Cortex of kidney (tissue), 1 donor: ENCODE measurements at places on chromosomes 5 and 9.

DNA sequence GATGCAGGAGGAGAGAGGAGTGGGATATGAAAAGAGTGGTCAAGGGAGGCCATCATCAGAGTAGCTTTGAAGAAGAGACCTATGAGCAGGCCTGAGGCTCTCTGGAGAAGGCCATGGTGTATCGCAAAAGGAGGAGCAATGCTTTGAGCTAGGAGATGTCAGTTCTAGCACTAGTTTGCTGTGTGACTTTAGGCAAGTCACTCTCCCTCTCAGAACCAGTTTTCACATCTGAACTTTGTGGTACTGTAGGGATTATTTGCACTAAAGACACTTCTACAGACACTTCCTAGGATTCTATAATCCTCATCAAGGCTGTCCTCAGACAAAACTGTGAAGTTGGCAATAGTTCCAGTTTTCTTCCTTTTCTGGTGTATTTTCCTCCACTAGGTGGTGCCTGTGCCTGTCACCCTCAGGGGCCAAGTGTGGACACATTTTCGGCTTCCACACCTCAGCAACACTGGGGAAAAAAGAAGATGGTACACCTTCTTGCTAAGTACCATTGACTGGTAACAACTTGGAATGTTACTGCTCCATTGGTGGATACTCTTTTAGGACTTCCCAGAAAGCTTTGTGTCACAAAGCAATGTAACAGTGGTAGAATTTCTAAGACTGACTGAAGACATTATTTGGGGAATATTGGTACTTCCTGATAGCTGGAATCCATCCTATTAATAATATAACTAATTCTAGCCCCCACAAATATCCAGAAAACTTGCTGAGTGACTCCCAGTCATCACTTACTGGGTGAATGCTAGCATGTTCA is 9.9 kb downstream of the PAPPA start:
- DNase-seq: no peak

GRCh38 chr9:76741524-76741923 is 22.7 kb upstream of the PCA3 start:
- no peak for DNase-seq

GRCh38 chr5:151382576-151382975 is 35.2 kb upstream of the SLC36A2 start:
- DNase-seq: no peak

GRCh38 chr5:90182726-90183125 is 226.8 kb downstream of the CETN3 start:
- DNase-seq: no peak

DNA sequence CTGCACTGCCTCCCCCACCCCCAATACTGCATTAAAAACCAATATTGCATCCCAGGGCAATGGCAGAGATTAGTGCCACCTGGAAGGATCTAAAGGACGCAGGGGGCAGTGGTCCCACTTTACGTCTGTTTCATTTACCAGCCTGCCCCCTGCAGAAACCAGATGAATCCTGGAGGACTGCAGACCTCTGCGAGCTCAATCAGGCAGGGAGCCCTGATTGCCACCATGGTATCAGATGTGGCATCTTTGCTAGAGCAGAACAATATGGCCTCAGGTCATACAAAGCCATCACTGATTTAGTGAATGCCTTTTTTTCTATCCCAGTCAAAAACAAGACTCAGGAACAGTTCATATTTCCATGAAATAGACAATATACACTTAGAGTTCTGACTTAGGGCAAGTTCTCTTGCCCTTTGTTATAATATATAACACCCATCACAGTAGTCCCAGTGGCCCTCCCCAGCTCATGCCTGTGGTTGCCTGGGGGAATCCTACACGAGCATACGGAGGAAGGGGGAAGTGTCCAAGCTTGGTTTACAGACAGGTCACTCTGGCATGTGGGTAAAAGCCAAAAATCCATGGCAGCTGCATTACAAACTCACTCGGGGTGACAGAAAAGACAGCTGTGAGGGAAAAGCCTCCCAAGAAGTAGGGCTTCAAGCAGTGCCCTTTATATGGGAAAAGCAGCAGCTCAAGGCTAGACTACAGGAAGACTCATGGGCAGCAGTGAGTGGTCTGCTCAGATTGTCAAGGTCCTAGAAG is 85.1 kb downstream of the MED27 start:
- no peak for DNase-seq

GRCh38 chr5:176481711-176482110 is 33.5 kb downstream of the FAF2 start:
- no peak for DNase-seq

GRCh38 chr5:126334760-126335159 is 88.4 kb upstream of the GRAMD2B start:
- no peak for DNase-seq

GRCh38 chr5:142969624-142970439 is 199.7 kb downstream of the ARHGAP26 start:
- DNase-seq: no peak

GRCh38 chr5:63554191-63554590 is 408.1 kb downstream of the HTR1A start:
- no peak for DNase-seq

DNA sequence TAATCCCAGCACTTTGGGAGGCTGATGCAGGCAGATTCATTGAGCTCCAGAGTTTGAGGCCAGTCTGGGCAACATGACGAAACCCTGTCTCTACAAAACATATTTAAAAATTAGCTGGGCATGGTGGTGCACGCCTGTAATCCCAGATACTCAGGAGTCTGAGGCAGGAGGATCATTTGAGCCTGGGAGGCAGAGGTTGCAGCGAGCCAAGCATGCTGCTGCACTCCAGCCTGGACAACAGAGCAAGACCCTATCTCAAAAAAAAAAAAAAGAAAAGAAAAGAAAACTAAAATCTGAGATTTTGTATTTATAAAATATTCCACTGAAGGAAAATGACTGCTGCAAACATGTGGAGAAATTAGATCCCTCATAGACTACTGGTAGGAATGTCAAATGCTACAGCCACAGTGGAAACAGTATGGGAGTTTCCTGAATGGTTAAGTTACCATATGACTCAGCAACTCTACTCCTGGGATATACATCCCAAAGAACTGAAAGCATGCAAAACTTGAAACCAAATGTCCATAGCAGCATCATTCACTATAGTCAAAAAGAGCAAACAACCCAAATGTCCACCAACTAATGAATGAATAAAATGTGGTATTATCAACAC is 106.1 kb downstream of the UBAP2 start:
- DNase-seq: no peak

- DNase-seq: no peak
Observed at GRCh38 chr9:130286072-130286770, 20.7 kb downstream of the HMCN2 start.

DNA sequence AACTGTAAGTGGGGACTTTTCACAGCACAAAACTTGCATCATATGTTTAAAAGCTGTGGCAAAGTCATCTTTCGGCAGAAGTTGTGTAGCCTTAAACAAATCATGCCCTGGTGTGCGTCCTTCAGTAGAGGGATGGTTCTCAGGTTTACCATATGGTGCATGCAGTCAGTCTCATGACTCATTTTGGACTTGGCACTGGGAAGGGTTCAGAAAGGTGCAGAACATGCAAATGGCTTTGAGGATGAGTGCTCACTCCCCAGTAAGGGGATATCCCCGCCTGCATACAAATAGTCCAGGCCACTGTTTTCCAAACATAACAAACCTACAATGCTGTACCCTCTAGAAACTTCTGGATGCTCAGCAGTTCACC is 260.3 kb downstream of the NDUFS4 start:
- DNase-seq: no peak

DNA sequence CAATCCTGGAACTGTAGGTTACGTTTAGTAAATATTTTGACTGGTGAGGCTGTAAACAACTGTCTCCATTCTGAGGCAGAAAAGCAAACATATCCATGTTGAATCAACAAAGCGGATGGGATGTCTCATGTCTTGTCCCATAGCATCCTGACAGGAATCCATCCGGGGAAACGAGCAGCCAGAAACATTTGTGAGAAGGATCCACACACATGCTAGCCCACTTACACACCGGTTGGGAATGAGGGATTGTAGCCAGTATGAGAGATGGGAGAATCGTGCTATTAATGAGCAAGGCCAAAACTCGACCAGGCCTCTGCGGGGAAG is 117.5 kb downstream of the FSTL4 start:
- no peak for DNase-seq

DNA sequence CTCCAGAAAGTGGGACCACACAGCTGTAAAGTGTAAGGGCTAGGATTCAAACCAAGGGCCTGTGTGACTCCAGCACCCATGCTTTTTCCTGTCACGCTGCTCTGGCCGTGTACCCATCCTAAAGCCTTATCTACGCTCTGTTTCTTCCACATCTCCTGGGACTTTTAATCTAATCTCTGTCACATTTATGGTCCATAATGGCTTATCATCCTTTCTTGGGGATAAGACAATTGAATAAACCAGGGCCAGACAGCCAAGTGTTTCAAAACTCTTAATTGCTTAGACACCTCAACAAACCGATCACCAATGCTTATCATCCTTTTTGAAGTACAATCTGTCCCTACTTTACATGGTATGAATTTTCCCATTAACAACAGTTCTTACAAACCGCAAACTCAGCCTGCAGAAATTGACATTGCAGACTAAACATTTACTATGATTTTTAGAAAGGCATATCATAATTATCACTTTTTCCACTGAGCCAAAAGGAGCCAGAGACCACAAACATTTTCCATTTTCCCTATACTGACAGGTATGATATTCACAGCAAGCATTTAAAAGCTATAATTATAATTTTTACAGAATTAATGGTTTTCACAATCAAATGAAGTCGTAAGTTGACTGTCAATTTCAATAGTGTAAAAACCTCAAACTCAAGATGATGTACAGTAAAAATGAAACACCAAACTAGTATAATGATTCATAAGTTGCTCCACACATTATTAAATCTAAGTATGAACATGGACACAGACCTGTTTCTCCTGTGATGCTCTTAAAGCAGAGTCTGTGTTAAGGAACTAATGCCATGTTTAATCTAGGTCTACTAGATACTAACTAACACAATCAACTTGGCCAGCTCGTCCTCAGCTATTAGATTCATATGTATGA is 99.5 kb downstream of the FBXW11 start:
- DNase-seq: no peak

- DNase-seq: no peak
Observed at GRCh38 chr9:8229226-8229625, 429.6 kb upstream of the DMAC1 start.

DNA sequence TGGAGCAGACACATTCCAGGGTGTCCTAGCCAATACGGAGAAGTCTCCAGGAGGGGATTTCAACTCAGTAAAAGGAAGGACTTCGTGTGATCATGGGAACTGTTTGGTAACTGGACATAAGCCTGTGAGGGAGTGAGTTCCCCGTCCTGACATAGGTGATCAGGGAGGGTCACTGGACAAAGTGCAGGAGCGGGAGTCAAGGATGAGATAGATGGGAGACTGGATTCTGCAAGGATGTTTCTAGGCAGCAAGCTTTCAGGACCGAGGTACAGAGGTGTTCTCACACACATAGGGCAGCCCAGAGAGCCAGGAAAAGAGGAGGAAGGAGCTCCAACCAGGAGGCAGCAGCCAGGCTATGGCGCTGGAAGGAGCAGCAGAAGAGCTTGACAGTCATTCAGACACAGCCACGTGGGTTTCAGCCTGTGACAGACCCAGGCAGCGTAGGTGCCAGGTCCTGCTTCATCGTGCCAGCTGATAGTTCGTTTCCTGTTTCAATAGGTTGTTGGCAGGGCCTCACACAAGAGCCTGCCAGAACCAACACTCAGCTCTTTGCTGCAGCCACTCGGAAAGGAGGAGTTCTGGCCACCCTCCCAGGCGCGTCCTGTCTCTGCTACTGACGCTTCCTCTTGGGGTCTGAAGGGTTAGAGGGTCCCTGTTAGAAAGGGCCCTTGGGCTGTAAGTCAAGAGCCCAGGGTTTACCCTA is 84.1 kb downstream of the AMBP start:
- no peak for DNase-seq

DNA sequence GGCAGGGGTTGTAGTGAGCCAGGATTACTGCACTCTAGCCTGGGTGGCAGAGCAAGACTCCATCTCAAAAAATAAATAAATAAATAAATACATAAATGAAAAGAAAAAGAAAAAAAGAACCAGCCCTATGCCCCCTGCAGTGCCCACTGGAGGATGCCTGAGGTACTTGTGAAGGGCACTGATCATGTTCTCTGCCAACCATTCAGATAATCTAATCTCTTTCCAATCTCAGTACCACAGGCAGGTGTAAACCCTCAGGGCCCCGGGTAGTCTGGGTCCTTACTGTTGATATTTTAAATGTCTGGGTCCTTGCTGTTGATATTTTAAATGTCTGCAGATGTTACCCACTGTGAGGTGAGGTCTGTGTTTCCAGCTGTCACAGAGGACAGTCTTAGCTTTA is 321.8 kb upstream of the ADCY2 start:
- no peak for DNase-seq

DNA sequence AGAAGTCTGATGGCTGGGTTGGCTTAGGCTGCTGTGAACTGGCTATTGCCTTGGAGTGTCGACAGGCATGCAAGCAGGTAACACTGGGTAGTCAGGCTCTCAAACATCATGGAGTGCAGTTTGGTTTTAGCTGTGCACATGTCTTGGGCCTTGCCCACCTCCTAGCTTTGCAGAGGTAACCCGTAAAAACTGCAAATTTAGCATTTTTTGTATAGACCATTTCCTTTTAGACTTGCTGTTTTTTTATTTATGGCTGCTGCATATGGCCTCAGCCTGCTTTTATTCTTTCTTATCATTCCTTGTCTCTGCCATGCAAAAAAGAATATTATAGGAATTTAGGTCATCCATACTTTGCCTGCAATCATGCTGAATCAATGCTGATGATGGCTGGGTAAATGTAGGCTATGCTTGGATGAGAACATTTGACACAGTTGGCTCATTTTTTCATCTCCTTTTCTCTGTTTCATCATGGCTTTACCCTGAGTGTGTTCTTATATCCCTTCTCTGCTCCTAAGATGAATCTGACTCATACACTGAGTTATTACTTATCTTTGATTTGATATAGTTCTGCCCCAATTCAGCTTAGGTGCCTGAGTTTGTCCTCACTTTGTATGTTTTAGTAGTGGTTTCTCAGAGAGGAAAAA is 27.2 kb downstream of the RECK start:
- DNase-seq: no peak

- no peak for DNase-seq
Observed at GRCh38 chr9:27625751-27626150, 52.5 kb upstream of the C9orf72 start.

- DNase-seq: no peak
Observed at GRCh38 chr9:87722393-87723088, 3.4 kb upstream of the CTSL start.

DNA sequence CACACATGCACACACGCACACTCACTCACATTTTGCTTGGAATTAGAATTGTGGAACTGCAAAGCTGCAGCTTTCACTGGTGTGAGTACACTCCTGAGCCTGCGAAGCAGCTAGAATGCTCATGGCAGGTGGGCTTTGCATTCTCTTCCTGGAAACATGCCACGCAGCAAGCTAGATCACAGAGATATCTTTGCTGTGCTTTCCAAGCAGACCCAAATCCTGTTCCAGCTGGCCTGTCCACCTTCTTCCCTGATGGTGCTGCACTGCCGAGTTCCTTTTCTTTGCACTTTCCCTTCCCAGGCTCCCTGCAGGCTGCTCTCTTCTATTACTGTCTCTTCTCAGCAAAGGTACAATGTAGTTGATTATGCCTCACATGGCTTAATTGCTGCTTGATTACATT is 92.7 kb upstream of the CKMT2 start:
- DNase-seq: no peak
